ENCODE measurements at places on chromosomes 6 and 20.

- DNase-seq, result no peak
These were observed 33.7 kb downstream of the NOL7 start for GRCh38 chr6:13648850-13649249.

GRCh38 chr6:169810066-169810989 lies 58.9 kb downstream of the ERMARD start:
- no peak for DNase-seq

GRCh38 chr6:89132057-89132456 lies 13.8 kb upstream of the PM20D2 start:
- DNase-seq, result no peak

GRCh38 chr6:11974089-11974488 lies 38.0 kb upstream of the HIVEP1 start:
- no peak for DNase-seq

DNA sequence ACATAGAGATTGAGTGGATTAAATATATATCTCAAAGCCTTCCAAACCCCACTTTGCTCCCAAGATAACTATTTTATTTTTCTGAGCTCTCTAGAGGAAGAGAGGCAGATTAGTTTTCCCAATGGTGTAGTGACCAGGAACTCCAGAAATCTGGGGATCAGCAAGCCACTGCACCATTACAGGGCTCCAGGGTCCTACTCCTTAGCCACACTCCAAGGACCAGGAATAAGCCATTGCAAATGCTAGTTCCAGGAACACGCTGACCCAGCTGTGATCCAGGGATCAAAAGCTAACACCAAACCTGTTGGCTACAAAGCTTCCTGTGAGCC lies 97.7 kb upstream of the IYD start:
- DNase-seq, result no peak

DNA sequence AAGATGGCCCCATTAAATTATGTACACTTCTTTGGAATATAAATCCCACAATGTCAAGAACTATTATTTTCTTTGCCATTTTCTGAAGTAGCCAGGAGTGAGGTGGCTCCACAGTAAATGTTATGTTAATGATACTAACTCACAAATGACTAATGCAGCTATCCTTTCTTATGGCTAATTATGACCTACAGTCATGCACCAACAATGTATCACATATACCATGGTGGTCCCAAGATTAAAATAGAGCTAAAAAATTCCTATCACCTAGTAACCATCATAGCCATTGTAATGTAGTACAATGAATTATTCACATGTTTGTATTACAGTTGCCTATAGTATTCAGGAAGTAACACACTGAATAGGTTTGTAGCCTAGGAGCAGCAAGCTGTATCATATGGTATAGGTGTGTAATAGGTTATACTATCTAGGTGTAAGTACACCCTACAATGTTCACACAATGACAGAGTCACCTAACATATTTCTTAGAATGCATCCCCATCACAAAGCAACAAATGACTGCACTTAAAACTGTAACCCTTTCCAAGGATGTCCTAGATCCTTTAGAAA lies 15.3 kb downstream of the ECHDC1 start:
- DNase-seq, result no peak

DNA sequence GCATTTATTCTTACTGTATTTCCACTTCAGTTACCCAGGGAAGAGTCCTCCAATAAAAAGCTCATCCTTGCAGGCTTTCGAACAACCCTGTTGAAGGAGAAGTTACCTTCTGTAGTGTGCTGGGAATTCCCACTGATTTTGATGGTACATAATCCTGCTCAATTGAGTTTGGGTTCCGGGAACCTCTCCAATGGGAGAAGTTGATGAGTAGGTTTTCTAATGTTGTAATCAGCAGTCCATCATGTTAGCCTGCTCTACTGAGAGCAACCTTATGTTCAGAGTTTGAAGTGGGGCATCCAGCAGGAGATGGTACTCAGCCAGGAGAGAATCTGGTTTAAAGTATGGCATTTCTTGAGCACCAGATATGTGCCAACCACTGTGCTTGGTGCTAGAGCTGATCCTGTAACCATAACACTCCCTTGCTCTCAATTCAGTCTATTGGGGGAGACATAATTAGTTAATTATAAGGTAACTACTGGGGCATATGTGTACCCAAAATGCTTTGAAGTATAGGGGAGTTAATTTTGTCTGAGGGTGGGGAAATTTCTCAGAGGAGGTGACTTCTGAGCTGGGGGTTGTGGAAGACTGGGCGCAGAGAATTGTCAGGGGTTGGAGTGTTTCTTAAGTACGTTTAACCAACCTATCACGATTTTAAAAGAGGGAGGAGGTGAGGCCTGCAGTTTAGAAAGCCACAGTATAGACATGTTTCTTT lies 2.1 kb downstream of the TOP1 start:
- DNase-seq, result no peak

DNA sequence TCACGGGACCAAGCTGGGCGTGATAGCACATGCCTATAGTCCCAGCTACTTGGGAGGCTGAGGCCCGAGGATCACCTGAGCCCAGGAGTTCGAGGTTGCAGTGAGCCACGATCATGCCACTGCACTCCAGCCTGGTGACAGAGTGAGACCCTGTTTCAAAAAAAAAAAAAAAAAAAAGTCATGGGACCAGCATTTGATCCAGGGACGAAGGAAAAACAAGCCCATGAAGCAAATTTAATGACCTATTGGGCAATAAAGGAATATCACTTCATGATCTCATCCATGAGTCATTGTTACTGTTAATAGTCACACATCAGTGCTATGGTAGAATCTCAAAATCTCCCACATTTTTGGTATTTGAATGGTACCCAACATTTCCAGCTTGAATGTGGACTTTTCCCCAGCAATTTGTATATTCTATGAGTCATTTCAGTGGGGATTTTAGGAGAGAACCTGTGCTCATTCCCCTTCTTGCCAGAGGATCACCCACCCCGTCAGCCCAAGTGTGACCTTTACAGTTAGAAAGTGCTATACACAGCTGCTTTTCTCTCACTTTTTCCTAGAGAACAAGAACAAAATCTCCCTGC lies 8.5 kb upstream of the SOD2 start:
- DNase-seq, result no peak

GRCh38 chr6:153503810-153504209 lies 372.7 kb upstream of the RGS17 start:
- DNase-seq, result no peak

DNA sequence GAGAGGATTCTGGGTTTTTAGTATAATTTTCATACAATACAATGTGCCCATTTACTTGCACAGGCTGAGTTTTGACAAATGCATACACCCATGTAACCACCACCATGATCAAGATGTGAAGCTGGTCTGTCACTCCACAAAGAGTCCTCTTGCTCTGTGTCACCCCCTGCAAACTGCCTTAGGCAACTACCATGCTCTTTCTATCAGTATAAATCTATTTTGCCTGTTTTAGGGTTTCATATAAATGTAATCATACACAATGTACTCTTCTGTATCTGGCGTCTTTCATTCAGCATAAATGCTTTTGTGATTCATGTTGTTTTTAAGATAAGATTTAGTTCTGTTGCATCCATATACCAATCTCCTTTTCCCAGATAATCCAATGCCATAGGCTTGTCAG lies 181.9 kb upstream of the KCNG1 start:
- DNase-seq, result no peak

DNA sequence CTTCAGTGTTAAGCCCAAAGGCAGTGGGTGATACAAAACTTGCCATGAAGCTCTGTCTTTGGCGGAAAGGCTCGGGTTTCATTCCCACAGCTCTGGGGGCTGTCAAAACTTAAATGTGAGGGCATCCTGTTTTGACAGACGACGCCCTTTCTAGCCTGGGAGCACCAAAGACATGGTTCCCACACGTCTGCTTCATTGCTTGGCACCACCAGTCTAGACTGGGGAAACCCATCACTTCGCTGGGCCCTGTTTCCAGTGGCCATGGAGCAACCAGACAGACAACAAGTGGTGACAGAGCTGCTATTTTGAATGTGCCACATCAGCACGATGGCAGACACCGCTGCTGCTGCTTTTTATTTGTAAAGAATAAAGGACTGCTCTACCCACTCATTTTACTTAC lies 127.5 kb downstream of the SASH1 start:
- DNase-seq, result no peak

GRCh38 chr6:125020385-125020784 lies 58.1 kb downstream of the RNF217 start:
- no peak for DNase-seq

DNA sequence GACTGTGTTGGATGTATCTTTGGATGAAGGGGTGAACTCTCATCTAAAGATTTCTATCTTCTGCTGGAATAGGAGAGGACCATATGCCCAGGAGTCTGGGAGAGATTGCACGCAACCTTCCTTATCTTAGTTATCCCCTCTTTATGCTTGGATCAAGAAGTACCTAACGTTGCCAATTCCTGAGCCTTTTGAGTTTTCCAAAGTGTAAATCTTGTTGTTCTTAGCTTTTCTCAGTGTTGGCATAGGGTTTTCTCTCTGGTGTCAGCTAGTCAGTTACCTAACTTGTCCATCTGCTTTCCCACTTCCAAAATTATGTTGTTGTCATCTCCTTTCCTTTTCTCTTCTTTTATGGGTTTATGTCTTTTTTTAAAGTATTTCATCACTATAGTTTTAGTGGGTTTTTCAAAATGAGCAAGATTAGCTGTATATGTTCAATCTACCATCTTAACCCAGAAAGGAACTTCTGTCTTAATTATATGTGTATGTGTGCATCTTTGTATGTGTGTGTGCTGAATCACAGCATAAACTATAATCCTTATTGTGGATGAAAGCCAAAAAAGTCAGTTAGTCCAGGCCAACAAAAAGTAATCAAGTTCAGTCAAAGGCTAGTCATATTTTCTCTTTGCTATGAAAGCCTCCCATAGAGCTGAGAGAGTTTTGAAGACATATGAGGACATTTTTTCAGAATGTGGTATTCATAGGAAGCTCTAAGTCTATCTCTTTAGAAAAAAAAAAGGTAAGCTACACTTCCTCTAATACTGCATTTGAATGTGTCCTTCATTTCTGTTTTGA lies 72.1 kb downstream of the KHDC1L start:
- DNase-seq, result no peak

- DNase-seq, result no peak
These were observed 179.2 kb downstream of the TMEM242 start for GRCh38 chr6:157143890-157144798.

- DNase-seq, result no peak
These were observed 61.0 kb upstream of the VSTM2L start for GRCh38 chr20:37841971-37842370.

GRCh38 chr6:37547564-37548061 lies 47.9 kb upstream of the CCDC167 start:
- DNase-seq, result no peak

- DNase-seq, result no peak
These were observed 560.4 kb downstream of the CD109 start for GRCh38 chr6:74256381-74256780.

All from stimulated activated CD4-positive, alpha-beta T cell treated with anti-CD3 and anti-CD28 coated beads, Interleukin-12 subunit alpha, Interleukin-12 subunit beta, amount 100 ng/mL, for 48 hours (primary cell).